ENCODE measurements at places on chromosomes 3 and 15. TPM values are rescaled to one million over a fixed set of nuclear protein-coding genes. Genes with fewer than 3 reads are reported as not detected.

Gene CGGBP1
- 51.6 TPM for total RNA-seq

Gene ZPLD1
- 0.41 TPM for total RNA-seq

Gene GPR149
- total RNA-seq = not detected

Gene FYTTD1
- 24.5 TPM for total RNA-seq

Gene SLC51B
- total RNA-seq = not detected

Gene ADAMTSL3
- 0.67 TPM for total RNA-seq

Gene TM4SF1
- 43.0 TPM for total RNA-seq

Gene OXTR
- 2.0 TPM for total RNA-seq

Gene SH2D7
- total RNA-seq = not detected

Gene CIDEC
- not detected for total RNA-seq

Gene LMAN1L
- not detected for total RNA-seq

Gene TM6SF1
- 17.4 TPM for total RNA-seq

Gene GHRL
- not detected for total RNA-seq

Gene ANKRD34C
- total RNA-seq = not detected

Gene SAMD7
- not detected for total RNA-seq

Gene CPEB1
- total RNA-seq = 5.5 TPM

Gene PLA2G4F
- total RNA-seq = 5.2 TPM

DNA sequence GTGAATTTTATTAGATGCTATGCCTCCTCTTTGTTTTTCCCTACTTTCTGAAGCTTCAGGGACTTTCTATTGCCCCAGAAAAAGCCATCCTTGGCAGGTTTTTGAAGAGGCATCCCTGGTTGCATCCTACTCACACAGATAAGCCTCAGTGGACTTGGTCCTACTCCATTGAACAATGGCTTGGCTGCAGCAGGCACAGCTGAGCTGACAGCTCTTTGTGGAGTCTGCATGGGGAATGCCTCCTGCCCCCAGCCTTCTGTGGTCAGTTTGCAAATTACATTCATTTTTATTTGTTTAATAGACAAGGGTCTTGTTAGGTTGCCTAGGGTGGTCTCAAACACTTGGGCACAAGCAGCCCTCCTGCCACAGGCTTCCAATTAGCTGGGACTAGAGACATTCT lies 69.7 kb downstream of the NPAP1 start:
- DNase-seq = no peak

- DNase-seq = peak; percentile 31
Measured at GRCh38 chr3:143363276-143363675, 243.7 kb downstream of the CHST2 start.

DNA sequence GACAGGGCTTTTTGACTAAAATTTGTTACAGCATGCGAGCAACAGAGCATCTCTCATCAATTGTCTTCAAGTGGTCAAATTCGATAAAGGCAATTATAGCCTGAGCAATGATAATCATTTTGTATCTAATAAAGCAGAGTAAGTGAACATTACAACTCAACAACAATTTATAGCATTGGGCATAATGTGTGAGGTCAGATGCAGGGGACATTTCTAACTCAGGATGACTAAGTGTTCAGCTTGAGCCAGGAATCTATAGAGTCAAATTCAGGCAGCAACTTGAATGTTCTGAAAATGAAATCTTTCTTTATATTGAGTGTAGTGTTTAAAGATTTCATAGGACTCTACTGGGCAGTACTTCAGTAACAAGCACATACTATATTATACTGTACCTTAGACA lies 1226.0 kb downstream of the ZPLD1 start:
- no peak for DNase-seq

GRCh38 chr3:113234028-113234427 lies 22.7 kb downstream of the BOC start:
- no peak for DNase-seq

- no peak for DNase-seq
Measured at GRCh38 chr3:181839039-181839915, 127.6 kb downstream of the SOX2 start.

GRCh38 chr3:15768421-15769255 lies 29.1 kb downstream of the ANKRD28 start:
- peak; percentile 97 for DNase-seq

DNA sequence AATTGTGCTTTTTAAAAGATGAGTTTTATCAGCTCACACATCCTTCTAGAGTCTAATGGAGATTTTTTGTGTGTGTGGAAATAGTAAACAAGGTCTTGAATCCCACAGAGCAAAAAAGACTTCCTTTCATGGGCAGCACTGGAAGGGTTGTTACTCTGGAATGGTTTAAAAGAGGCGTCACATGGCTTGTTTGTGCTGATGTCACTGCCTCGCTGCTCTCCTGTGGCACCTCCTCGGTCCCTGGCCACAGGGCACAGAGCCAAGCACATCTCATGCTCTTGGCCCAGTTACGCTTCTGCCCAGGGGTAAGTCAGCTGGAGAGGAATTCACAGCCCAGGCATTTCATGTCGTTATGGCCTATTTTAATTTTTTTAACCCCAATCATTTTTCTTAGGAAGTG lies 53.2 kb downstream of the PGPEP1L start:
- peak; percentile 47 for DNase-seq

GRCh38 chr3:113243846-113244245 lies 32.5 kb downstream of the BOC start:
- DNase-seq = no peak

DNA sequence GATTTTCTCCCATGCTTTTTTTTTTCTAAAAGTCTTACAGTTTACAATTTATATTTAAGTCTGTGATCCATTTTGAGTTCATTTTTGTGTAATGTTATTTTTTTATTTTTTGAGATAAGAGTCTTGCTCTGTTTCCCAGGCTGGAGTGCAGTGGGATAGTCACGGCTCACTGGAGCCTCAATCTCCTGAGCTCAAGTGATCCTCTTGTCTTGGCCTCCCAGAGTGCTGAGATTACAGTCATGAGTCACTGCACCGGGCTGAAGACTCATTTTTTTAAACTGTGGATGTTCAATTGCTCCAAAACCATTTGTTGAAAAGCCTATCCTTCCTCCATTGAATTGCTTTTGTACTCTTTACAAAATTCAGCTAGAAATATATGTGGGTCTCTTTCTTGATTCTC lies 19.5 kb downstream of the LNP1 start:
- DNase-seq = no peak

- no peak for DNase-seq
Measured at GRCh38 chr15:25677719-25678499, 185.2 kb downstream of the ATP10A start.

DNA sequence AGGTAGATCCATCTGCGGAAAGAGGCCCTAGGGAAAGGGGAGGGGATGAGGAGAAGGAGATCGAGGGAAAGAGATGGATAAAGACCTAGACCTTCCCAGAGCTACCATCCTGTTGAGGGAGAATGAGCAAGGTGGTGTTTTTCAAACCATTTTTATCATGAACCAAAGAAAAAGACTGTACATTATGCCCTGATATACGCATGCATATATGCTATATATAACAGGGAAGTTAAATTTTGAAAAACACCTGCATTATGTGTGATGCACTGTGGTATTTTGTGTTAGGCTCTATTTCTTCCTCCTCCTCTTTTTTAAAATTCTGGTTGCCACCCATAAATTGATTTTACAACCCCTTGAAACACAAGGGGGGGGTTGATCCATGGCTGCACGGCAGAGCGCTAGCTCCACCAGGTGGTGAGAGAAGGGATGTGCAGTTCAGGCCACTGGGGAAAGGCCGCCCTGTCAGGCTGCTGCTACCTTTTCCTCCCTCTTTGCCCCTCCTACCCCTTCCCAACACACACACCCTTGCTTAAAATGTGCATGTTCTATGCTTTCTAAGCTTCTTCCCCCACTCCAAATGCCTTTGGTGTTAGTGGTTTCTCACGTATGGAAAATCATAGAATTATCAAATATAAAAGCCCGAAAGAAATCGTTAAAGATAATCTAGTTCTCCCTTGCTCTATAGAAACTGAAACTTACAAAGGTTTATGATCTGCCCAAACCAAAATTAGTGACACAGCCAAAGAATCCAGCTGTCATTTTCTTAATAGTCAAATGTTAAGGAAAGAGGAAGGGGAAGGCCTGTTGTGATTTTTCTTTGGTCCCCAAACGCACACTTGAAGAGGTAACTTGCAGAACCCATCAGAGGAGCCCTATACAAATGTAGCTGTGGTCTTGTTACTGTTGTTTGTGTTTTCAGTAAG lies 262.0 kb upstream of the UMPS start:
- no peak for DNase-seq

- DNase-seq = no peak
Measured at GRCh38 chr3:53768478-53769459, 77.5 kb downstream of the CHDH start.

- peak; percentile 48 for DNase-seq
Measured at GRCh38 chr3:167406876-167407492, 26.9 kb upstream of the ZBBX start.

DNA sequence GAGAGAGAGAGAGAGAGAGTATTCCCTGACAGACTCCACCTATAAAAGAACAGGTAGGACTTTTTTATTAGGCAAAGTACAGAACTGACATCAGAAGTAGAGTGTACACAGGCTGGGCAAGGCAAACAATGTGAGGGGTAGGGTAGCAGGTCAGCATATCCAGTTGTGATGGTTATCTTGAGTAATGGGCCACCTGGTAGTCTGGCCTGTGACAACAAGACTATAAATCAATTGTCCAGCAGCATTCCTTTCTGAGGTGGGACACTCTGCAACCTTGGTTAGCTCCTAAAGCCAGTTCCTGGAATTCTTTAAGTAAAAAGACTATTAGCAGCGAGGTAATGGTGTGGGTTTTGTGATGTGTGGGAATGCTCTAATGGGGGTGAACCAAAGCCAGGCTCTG lies 14.9 kb upstream of the TMCC1 start:
- DNase-seq = peak; percentile 29

DNA sequence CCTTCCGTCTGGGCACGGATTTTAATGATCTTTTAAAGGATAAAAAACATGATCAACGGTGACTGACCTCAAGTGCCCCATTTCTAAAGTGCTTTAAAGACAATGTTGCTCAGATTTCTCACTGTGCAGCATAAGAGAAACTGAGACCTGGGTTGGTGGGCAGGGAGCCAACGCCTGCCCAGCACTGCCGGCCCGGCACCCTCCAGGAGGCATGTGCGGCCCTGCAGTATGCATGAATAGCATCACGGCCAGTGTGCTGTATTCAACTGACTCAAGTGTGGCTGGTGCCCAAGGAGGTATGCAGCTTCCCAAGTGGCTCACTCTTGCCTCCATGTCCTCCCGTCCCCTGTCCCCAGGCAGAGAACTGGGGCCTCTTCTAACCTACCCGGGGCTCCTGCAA lies 30.3 kb downstream of the SEC61A1 start:
- DNase-seq = no peak

- no peak for DNase-seq
Measured at GRCh38 chr3:83813176-83813575, 1145.6 kb upstream of the CADM2 start.

- DNase-seq = no peak
Measured at GRCh38 chr15:68503213-68503612, 71.2 kb upstream of the ITGA11 start.

DNA sequence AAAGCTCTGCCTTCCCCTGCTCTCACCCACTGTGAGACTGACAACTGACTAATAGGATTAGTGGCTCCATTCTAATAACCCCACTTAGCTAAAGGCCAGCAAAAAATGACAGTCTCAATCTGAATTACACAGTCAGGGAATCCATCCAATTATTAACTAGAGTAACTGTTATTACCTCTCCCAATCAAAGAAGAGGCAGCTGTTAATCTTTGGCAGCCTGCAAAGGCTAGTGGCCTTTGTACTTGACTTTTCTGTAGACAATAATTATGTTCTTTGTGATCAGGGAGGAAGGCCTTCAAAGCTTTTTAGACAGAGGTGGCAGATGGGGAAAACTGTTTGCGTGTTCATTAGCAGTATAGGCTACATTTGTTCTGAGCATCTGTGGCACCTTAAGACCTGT lies 177.7 kb downstream of the ISL2 start:
- DNase-seq = no peak

GRCh38 chr3:131796111-131796510 lies 238.7 kb downstream of the CPNE4 start:
- no peak for DNase-seq

GRCh38 chr3:58535531-58536500 lies 1.2 kb downstream of the ACOX2 start:
- DNase-seq = no peak

GRCh38 chr3:16455001-16455400 lies 58.5 kb downstream of the RFTN1 start:
- no peak for DNase-seq

GRCh38 chr15:32698773-32699390 lies 18.9 kb upstream of the GREM1 start:
- DNase-seq = no peak

- DNase-seq = no peak
Measured at GRCh38 chr3:174215456-174215855, 643.7 kb upstream of the NAALADL2 start.

GRCh38 chr3:44093531-44093930 lies 148.2 kb upstream of the TOPAZ1 start:
- no peak for DNase-seq

GRCh38 chr3:172096881-172097420 lies 57.6 kb downstream of the FNDC3B start:
- no peak for DNase-seq

DNA sequence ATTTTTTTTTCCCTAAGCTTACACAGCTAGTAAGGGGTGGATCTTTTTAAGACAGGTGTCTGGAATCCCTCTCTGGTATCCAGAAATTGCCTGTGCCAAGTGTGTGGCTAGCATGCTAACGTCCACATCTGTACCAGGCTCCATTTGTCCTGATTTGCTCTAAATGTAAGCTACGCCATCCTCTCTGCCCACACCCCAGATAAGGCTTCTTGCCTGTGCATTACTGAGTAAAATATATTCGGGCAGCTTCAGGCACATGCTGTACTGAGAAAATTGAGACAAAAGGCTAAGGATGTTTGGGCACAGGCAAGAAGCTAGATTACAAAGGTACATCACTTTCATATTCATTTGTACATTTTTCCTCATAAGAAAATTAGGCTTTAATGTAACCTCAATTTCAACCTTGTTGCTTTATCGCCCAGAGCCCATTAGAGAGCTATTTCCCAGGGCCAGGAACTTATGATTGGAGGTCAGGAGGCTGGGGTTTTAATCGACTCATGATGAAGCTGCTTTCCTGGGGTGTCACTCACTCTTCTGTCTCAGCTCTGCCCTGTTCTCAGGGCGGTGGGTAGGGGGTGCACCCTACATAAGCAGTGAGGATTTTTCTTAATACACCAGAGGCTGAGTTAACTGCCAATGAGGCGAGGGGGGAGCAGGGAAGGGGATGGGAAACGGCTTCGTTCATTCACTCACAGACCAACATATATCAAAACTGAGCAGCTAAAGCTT lies 106.3 kb downstream of the RORA start:
- no peak for DNase-seq

DNA sequence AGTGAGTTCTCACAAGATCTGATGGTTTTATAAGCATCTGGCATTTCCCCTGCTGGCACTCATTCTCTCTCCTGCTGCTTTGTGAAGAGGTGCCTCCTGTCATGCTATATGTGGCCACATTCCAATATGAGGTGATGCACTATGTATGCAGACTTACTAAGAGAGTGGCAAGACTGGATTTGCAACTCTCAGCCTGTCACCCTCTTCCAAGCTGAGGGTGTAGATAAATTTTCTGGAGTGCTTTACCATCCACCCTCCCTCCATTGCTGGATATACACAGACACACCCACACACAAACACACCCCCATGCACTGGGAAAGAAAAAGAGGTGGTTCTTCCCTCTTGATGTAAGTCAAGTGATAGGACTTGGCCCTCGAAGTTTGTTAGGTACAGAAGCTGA lies 30.2 kb upstream of the CHMP2B start:
- no peak for DNase-seq
